ENCODE measurements at places on chromosomes 6 and 20.

DNA sequence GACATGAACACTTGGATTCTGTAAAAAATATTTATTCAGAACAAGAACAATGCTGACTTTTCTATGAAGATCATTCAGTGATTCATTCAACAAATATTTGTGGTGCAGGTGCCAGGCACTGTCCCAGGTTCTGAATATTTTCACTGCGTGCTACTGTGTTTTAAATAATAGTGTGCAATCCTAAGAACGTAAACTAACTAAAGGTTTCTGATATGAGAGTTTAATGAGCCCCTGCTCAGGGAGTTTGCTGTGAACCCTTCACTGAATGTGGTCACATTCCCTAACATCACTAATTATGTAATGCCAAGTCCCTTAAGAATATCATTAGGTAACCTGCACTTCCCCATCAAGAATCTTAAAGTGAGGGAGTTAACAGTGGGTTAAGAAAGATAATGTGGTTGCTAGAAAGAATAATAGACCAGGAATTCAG lies 1.7 kb upstream of the TMEM170B start:
- DNase-seq = no peak

DNA sequence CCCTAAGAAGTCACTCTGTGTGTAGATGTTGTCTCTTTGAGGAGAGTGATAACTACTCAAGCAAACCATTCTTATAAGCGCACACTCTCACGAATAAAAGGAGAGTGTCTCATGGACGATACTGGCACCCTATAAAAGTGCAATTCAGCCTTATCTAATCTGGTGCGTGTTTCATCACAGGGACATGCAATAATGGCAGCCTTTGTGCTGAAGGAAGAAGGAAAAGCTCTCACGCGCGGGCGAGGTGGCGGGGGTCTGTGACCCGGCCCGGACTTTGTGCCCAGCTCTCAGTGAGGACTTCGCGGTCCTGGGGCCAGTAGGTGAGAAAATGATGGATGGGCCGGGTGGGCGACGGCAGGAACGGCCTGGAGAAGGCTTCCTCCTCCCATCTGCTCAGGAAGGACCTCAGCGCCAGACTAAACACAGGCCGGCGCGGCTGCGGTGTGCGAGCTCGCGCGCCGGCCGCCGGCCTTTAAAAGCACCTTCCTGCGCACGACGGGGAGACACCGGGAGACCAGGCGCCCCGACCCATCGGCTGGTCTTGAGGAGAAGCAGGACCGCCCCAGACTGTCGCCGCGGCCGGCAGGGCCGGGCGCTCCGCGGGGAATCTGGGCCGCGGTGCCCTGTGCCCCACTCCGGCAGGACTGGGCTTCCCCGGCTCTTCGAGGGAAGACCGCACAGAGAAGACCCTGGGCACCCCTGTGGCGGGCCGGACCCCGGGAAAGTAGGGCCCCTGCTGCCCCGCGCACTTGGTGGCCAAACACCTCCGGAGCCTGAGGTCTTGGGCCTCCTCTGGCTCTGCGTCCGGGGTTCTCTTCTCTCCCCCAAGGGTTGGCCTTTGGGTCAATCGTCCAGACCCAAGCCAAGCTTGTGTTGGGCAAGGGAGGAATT lies 8.3 kb upstream of the FOXC1 start:
- DNase-seq = no peak

GRCh38 chr6:170407932-170408331 lies 101.4 kb downstream of the FAM120B start:
- DNase-seq = no peak

DNA sequence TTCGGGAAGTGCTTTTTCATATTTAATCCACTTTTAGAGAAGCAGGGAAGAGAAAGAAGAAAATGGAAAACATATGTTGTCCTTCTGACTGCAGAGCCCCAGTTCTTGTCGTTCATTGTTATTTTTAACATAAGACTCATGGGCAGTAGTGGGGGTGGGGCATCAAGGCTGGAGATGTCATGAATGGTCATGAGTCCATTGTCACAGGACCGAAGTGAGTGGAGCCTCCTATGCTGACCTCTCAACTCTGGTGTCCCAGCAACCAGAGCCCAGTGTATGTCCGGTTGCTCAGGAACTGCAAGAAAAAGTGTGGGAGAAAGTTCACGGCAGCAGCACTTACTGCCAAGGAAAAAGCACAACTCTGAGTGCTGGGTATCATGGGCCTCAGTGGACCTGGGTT lies 108.6 kb downstream of the BANF2 start:
- no peak for DNase-seq

- DNase-seq = no peak
Observed at GRCh38 chr20:19934792-19935491, 82.2 kb upstream of the NAA20 start.

GRCh38 chr20:40980106-40980827 lies 48.4 kb upstream of the TOP1 start:
- no peak for DNase-seq

DNA sequence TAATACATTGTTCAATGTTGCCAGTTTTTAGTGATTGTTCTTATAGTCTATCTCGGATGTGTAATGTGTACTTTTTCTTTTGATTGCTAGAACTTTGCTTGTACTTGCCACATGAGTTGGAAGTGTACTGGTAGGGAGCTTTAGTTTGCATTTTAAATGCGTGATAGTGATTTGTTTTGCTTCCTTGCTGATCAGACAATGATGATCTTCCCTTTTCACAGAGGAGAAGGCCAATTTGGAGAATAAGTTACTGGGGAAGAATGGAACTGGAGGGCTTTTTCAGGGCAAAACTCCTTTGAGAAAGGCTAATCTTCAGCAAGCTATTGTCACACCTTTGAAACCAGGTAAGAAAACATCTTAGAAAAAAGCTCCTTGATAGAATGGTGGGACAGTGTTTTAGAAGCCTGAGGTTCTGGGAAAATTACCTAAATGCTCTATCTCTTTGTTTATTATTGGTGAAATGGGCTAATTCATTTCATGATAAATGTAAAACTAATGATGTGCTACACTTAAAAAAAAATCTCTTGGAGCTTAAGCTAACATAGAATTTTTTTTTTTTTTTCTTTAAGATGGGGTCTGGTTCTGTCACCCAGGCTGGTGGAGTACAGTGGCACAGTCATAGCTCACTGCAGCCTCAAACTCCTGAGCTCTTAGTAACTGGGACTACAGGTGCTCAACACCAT lies 20.9 kb downstream of the TPX2 start:
- no peak for DNase-seq

- no peak for DNase-seq
Observed at GRCh38 chr20:58665606-58666005, 14.5 kb downstream of the STX16 start.

DNA sequence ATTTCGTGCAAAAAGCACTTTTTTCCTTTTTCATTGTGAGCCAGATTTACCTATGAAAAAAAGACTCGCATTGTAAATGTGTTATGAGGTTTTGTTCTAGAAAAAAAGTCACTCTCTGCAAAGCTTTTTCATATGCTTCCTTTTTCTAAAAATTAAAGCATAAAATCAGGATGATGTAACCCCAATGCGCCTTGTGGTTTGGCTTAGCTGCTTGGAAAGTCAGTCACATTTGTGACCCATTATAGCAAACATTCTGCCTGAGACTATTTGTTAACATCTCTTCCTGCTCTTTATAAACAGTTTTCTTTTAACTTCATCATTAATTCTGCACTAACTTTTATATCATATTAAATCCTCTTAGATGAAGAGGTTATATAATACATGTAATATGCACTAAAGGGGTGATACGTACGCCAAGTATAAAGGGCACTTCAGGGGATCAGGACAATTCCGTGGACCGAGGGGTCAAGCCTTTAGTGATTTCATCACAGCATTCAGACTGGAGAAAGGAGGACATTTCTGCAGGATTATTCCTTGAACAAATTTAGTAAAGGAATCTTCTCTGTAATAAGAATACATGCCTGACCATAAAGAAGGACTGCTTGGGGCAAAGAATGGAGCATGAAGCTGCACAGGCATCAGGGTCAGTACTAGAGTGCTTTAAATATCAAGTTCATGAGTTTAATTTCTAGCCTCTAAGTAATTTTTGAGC lies 48.1 kb upstream of the SMLR1 start:
- DNase-seq = no peak

GRCh38 chr6:85670573-85670972 lies 27.9 kb upstream of the SYNCRIP start:
- DNase-seq = no peak

DNA sequence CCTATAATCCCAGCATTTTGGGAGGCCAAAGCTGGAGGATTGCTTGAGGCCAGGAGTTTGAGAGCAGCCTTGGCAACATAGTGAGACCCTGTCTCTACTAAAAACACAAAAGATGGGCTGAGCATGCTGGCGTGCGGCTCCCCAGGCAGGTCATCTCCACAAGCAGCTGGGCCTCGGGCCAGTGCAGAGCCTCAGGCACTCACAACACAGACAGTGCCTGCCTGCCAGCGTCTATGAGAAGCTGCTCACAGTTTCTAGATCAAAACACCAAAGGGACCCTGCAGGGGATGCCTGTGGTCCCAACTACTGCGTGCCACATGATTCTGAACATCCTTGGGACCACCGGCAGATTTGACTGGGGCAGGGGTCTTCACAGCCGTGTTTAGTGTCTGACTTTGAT lies 59.4 kb downstream of the GINS1 start:
- DNase-seq = no peak

- DNase-seq = no peak
Observed at GRCh38 chr6:10030942-10031537, 383.8 kb downstream of the TFAP2A start.

GRCh38 chr20:62567246-62568044 lies 74.9 kb upstream of the SLCO4A1 start:
- no peak for DNase-seq

DNA sequence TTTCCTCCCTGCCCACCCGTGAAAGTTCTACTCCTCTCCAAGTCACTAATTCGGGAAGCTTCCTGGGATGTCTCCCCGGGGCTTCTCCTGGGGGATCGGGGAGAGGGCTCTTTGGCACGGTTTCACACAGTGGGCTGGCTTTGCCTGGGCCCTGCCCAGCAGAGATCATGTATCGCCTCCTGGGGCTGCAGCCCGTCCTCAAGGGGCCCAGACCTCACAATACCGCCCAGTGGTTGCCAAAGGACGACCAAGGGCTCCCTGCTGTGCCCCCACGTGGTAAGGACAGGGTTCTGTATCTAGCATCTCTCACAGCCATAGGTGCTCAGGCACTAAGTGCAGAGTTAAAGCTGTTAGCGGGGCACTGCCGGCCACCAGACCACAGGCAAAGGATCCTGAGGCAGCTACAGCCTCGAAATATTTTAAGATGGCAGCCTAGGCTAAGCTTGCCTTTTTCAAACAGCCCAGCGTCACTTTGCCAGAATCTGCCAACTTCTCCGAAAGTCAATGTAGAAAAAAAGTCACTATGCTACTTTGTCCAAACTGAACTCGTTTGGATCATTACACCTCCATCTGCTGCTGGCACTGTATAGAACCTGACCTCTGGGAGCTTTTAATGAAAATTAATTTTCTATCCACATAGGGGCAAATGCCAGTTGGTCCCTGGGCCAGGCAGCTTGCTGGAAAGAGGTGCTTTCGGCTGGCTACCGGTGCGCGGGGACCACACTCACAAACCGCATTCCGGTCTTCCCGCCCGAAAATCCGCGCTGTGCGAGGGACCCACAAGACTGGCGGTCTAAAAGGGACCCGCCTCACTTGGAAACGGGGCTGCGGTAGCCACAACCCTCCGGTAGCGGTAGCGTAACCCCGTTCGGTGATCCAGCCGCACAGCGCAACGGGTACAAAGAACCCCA lies 1.3 kb upstream of the NNAT start:
- DNase-seq = no peak

- no peak for DNase-seq
Observed at GRCh38 chr6:89475634-89476033, 42.7 kb downstream of the ANKRD6 start.

DNA sequence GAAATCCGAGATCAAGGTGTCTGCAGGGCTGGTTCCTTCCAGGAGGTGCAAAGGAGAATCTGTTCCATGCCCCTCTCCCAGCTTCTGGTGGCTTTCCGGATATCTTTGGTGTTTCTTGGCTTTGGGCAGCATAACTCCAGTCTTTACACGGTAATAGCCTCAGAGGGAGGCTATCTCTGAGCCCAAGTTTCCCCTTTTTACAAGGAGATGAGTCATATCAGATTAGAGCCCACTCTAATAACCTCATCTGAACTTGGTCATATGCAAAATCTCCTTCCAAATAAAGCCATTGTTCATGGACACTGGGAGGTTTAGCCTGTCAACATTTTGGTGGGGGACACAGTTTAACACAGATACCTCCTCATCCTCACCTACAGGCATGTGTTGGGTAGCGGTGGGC lies 213.7 kb downstream of the ATXN1 start:
- no peak for DNase-seq

DNA sequence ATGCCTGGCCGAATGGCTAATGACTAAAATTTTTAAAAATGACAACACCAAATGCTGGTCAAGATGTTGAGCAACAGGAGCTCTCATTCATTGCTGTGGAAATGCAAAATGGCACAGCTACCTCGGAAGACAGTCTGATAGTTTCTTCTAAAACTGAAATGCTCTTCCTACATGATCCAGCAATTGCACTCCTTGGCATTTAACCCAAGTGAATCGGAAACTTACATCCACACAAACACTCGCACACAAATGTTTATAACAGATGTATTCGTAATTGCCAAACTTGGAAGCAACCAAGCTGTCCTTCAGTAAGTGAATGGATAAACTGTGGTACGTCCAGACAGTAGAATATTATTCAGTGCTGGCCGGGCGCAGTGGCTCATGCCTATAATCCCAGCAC lies 56.4 kb upstream of the NCOA3 start:
- DNase-seq = no peak

DNA sequence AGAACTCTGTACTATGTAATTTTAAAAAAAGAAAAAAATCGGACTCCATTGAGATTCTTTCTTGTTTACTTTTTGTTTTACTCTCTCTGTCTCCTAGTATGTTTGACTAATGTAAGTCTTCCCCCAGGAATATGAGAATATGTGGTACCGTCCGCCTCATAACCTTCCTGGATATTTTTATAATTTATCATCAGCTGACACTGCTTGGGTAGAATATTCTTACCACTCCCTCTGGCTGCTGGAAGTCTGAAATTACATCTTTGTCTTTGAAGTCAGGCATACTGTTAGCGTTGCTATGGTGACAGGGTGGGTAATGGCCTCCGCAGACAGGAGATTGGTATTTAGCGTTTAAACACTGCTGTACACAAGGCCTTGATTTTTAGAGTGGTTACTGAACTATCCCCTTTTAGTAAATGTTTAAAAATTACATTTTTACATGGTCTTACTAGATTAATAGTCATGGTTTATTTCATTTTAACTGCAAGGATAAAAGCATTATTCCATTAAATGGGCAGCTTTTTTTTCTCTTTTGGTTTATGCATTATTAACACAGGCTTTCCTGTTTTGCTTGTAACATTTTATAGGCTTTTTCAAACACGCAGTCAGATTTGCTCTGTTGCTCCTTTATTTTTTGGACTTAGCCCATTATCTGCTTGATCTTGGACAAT lies 176.4 kb downstream of the ARID1B start:
- DNase-seq = no peak

- no peak for DNase-seq
Observed at GRCh38 chr6:101722991-101723579, 329.6 kb downstream of the GRIK2 start.

- DNase-seq = no peak
Observed at GRCh38 chr6:99147206-99147605, 199.5 kb upstream of the FBXL4 start.

- DNase-seq = no peak
Observed at GRCh38 chr6:124995131-124995530, 32.9 kb downstream of the RNF217 start.

GRCh38 chr20:62925420-62926228 lies 681 bp downstream of the DIDO1 start:
- no peak for DNase-seq

Data from stimulated activated CD8-positive, alpha-beta memory T cell treated with anti-CD3 and anti-CD28 coated beads, Interleukin-2, amount 100 ng/mL, for 48 hours (primary cell).